ENCODE measurements at places on chromosomes 13 and 19.

DNA sequence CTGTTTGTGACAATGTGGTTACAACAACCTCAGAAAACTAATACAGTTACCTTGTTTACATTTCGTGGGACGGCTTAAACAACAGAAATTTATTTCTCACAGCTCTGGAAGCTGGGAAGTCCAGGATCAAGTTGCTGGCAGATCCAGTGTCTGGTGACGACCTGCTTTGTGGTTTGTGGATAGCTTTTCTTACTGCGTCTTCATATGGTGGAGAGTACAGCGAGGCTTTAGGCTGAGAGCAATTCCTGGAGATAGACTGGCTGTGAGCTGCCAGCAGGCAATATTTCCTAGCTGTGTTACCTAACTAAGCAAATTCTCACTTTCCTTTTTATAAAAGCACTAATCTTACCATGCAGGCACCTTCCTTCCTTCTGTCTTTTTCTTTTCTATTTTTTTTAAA, 1203.5 kb upstream of the PRR20A start:
- DNase-seq = no peak

- no peak for DNase-seq
These were observed 5.8 kb downstream of the SLC39A3 start for GRCh38 chr19:2733930-2734588.

DNA sequence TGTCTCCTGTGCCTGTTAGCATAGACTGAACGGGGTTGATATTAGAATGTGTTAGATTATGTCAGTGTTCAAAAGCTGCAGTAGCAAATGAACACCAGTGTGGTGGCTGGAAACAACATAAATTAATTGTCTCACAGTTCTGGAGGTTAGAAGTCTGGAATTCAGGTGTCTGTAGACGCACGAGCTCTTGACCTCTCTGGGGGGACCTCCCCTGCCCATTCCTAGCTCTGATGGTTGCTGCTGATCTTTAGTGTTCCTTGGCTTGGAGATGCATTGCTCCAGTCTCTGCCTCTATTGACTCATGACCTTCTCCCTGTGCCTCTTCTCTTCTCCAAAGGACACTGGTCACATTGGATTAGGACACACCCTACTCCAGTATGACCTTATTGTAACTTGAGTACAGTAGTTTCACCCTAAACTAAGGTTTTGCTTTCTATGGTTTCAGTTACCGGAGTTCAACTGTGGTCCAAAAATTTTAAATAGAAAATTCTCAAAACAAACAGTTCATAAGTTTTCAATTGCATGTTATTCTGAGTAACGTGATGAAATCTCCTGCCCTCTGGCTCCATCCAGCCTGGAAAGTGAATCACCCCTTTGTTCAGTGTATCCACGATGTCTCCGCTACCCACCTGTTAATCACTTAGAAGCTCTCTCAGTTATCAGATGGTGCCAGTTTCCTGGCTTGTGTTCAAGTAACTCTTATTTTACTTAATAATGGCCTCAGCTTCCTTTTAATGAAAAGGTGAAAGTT, 273.2 kb downstream of the MYO16 start:
- DNase-seq = no peak

- no peak for DNase-seq
These were observed 25.8 kb downstream of the CACNG6 start for GRCh38 chr19:54017261-54017660.

- DNase-seq = no peak
These were observed 23.5 kb upstream of the ALOX5AP start for GRCh38 chr13:30711837-30712236.

DNA sequence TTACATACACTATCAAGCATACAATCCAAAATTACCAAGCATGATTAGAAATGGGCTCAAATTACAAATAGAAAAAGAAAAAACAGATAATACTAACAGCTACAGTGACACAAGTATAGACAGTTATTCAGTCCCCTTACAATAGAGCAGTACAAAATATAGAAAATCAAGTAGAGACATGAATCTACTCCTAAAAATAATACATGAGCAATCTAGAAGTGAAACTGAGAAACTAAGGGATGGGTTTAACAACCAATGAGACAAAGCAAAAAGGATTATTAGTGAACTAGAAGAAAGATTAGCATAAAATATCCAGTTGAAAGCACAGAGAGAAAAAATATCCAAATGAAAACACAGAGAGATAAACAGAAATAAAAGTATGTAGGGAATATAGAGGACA, 426.7 kb downstream of the TBC1D4 start:
- DNase-seq = no peak

- DNase-seq = peak; percentile 55
These were observed 535 bp downstream of the CDKN2D start for GRCh38 chr19:10568062-10568825.

GRCh38 chr19:12646551-12646950, 20.0 kb downstream of the MAN2B1 start:
- DNase-seq = no peak

DNA sequence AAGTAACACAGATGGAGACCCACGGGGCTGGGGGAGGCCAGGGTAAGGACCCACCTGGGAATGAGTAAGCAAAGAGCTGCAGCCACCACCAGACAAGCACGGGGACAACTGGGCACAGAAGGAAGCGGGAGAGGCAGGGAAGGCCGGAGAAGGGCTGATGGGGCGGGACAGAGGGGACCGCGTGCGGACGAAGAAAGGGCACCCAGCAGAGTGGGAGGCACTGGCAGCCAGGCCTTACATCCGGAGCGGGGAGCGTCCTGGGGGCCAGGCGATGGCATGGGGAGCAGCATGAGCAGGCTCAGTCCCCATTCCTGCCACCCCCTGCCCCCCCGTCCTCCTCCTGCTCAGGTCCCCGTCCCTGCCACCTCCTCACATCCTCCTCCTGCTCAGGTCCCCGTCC, 3.0 kb downstream of the PROZ start:
- no peak for DNase-seq

DNA sequence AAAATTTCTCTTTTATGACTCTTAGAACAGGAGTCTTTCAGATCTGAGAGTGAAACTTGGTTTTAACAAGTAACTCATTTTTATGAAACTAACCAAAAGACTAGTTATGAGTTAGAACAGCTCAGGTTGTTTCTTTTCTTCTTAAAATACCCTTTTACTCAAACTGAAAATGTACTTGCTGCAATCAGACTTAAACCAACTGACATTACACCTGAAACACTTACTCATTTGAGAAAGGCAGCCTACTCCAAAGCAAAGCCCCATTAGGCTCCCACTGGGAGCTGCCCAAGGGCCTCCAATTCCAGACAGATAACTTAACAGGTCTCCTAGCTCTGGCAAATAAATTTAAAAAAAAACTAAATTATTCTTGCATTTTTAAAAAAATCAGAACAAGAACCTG, 3.6 kb downstream of the FOXO1 start:
- peak; percentile 87 for DNase-seq

DNA sequence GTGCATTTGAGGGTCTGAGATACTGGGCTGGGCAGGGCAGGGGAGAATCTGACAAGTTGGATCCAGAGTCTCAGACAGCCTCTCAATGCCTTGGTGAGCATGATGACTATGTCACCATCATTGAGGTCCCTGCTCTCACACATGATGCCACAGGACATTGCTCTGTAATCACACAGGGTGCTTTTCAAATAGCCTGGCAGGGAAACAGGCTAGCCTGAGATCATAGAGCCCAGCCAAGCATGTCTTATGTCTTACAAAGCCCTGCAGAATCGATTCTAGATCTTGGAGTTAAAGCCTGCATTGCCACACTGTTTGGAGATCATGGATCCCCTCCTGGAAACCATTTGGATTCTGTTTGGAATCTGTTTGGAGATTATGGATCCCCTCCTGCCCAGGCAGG, 5.3 kb downstream of the KCNN1 start:
- no peak for DNase-seq

GRCh38 chr13:75072891-75073290, 409.1 kb downstream of the TBC1D4 start:
- no peak for DNase-seq

GRCh38 chr19:54517483-54517882, 14.9 kb downstream of the LAIR2 start:
- peak; percentile 71 for DNase-seq

GRCh38 chr19:2487842-2488241, 11.9 kb downstream of the GADD45B start:
- no peak for DNase-seq

GRCh38 chr19:32063601-32064000, 281.8 kb upstream of the ZNF507 start:
- DNase-seq = no peak

GRCh38 chr13:43316946-43317353, 293.6 kb downstream of the DNAJC15 start:
- no peak for DNase-seq

DNA sequence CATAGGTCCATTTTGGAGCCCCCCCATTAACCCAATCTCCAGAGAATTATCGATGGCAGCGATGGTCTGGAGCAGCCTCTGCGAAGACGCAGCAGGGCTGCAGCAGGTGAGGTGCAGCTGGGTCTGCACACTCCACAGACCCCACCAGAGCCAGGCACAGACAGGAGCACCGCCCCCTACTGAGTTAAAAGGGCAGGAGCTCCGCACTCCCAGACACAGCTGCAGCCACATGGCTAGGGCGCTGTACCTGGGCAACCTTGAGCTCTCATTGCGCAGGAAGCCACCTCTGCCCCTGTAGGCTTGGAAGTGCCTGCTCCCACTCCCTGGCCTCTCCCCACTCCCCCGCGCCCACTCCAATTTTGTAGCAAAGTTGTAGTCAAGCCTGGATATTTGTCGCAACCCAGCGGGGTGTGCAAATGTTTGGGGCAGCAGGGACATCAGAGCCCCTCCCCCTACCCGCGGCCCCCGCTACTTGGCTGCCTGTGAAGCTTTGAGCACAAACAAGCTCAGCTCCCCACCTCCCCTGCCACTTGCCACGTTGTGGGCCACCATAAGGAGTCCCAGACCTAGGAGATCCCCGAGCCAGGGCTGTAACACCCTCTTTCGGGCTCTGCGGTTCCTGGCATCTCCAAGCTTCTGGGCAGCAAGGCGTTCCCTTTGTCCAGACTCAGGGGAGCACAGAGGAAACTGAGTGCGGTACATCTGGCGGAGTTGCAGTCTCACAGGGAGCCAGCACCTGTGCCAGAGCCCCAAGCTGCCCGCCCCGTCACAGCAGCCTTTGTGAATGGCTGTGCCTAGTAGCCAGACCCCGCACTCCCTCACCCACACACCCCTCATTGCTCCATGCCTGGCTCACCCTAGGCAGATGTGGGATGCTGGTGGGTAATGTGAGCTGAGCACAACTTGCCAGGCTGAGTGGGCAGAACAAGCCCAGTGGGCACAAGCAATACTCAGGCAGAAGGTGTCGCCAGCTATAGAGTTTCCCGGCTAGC, 949.7 kb upstream of the SLITRK1 start:
- no peak for DNase-seq

- no peak for DNase-seq
These were observed 128.8 kb upstream of the GJB6 start for GRCh38 chr13:20360835-20361412.

- no peak for DNase-seq
These were observed 24.1 kb downstream of the LHFPL6 start for GRCh38 chr13:39578821-39579291.

- DNase-seq = peak; percentile 82
These were observed 9.8 kb upstream of the ZNF627 start for GRCh38 chr19:11587302-11587974.

DNA sequence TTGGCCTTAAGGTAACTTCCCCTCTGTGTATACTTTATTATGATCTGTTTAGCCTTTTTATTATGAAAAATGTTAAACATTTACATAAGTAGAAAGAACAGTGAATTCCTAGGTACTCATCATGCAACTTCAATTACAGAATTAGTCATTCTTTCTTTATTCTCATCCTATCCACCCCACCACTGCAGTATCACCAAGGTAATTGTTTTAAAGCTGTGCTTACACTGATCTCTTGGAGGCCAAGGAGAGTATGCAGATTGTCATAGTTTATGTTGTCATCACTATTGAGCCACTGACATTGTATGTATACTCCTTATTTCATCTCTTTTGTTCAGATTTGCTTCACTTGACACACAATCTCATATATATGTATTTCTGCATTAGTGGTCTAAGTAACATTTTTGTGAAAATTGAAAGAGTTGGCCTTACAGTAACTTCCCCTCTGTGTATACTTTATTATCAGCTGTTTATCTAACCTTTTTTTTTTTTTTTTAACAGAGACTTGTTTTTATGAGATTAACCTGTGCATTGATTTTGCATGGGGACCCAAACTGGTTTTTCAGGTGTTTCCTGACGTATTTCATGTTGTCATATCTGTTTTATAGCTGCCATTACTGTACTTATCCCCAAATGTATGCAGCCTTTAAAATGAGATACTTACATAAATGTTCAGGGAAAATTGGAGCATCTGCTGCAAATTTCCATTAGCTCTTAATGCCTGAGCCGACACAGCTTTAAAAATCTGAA, 4.5 kb downstream of the ZNF507 start:
- peak; percentile 17 for DNase-seq

DNA sequence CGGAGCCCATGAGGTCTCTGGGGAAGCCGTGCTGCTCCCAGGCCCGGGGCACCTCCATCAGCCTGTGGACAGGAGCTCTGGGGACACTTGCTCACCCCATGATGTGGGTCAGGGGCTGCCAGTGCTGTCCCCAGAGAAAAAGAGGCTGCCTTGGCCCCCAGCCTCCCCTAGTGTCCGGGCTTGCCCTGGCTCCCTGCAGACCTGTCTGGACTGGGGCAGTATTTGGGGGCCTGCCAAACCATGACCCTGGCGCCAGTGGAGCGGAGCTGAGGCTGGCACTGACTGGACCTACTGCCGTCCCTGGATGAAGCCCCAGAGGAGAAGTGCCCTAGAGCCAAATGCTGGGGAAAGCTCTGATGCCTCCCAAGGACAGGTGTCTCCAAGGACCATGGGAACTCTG, 30.4 kb downstream of the ELAVL1 start:
- no peak for DNase-seq

- DNase-seq = no peak
These were observed 1292.4 kb upstream of the MIR17HG start for GRCh38 chr13:90055121-90055520.

GRCh38 chr13:50425772-50426171, 410.5 kb downstream of the KCNRG start:
- no peak for DNase-seq

DNA sequence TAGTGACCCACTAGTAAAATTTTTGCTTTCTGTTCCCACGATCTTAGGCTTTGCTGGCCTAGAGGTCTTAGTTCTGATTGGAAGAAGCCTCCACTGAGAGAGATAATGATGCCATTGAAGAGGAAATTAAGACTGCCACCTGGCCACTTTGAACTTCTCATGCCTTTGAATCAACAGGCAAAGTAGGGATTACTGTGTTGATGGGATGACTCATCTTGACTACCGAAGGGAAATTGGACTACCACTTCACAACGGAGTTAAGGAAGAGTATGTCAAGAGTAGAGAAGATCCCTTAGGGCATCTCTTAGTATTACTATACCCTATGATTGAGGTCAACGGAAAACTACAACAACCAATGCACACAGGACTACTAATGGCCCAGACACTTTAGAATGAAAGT, 12.7 kb upstream of the FREM2 start:
- no peak for DNase-seq

- DNase-seq = peak; percentile 78
These were observed 446.0 kb downstream of the FOXO1 start for GRCh38 chr13:40220299-40220935.

- DNase-seq = no peak
These were observed 9.2 kb downstream of the U2AF2 start for GRCh38 chr19:55663846-55664536.

- no peak for DNase-seq
These were observed 13.6 kb upstream of the STRN4 start for GRCh38 chr19:46759817-46760333.

GRCh38 chr19:40804783-40805242, 5.8 kb downstream of the EGLN2 start:
- no peak for DNase-seq

GRCh38 chr13:45325806-45326205, 15.2 kb downstream of the TPT1 start:
- DNase-seq = no peak

GRCh38 chr13:112056284-112056727, 10.6 kb upstream of the SOX1 start:
- no peak for DNase-seq

Data from activated CD4-positive, alpha-beta T cell treated with anti-CD3 and anti-CD28 coated beads, Interleukin-10, Interleukin-2, amounts not matched to agents 100 ng/mL and 50 ng/mL, durations not matched to agents 16 hours and 8 hours (primary cell).